ENCODE measurements at places on chromosomes 6 and 20. TPM values are rescaled to one million over a fixed set of nuclear protein-coding genes. Genes with fewer than 3 reads are reported as not detected.

Gene BCAS4
- total RNA-seq: 33.7 TPM

Gene GPR6
- total RNA-seq: not detected

Gene TFAP2D
- not detected for total RNA-seq

Gene SMOC2
- under 0.01 TPM for total RNA-seq

GRCh38 chr6:6728169-6728941, 139.8 kb downstream of the LY86 start:
- no peak for DNase-seq

- no peak for DNase-seq
These were observed 119.9 kb upstream of the CST7 start for GRCh38 chr20:24828992-24829648.

DNA sequence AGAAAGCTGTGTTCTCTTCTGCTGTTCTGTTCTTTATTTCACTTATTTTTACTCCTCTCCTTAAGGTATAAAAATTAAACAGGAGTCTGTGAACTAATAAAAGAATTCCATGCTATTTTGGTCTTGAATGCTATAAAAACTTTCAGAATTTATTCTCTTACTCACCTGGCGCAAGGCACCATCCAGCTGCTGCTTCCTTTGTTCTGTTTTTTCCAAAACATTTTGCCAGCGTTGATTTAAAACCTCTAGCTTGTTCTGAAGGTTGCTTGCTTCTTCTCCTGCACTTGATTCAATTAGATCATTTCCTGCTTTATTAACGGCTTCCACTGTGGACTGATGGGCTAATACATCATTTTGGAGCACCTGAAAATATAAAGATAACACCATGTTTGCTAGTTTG, 145.0 kb downstream of the DST start:
- DNase-seq: no peak

DNA sequence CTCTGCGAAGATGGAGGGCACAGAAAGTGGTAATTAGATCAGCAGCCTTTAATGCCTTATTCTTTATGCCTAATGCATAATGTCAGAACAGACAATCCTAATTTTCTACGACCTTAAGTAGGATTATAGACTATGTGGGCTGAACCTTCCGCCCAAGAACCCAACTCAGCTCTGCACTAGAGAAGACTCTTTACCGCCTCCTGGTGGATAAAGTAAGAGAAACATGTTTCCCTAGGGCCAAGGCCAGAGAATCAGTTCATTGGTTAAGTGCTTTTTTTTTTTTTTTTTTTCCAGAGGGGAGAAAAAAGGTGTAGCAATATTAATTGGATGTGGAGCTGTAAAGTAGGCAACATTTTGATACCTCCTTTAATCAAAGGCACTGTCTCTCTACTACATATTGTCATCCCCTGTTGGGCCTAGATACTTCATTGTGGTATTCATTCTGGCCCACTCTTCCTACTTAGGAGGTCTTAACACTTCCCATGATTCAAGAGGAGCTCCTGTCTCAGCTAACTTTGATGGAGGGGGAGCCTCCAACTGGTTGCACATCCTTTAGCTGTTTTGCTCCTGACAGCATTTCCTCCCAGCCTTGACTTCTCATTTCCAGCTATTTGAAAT, 124.9 kb upstream of the NRN1 start:
- no peak for DNase-seq

- no peak for DNase-seq
These were observed 33.7 kb upstream of the ZNF133 start for GRCh38 chr20:18254615-18255014.

DNA sequence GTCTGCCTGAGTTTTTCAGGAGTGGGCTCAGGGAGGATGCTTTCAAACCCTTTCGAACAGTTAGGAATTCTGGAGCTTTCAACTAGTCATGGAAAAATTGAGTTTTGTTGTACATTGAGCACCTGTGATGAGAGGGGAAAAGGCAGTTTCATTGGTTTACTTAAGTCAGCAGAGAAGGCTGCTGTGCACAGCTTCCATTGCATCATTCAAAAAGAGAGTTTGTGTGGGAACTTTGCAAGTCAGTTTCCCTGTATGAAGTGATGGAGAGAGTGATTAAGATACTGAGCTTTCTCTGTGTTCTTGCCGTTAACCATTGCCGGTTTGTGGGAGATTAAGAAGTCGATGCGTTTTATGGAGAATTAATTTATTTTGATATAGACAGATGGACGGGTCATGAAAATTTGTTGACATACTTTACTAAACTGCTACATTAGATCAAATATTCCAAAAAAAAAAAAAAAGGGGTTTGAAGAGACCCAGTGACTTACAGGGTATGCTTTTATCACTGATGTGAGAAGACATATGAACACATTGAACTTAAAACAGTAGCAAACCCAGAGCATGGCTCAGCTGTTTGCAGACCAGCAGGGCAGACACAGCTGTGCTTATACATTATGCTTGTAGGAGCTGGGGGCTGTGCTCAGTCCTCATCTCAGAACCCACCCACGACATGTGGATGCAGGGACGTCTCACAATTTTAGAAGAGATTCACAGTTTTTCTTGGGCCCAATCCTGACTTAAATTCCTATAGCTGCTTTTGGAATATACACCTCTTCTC, 234.1 kb downstream of the SOX4 start:
- peak; percentile 35 for DNase-seq

GRCh38 chr6:122832459-122832858, 43.4 kb downstream of the SMPDL3A start:
- no peak for DNase-seq

GRCh38 chr6:148208298-148208697, 134.3 kb upstream of the SASH1 start:
- no peak for DNase-seq

Measured in fibroblast of lung (primary cell).